ENCODE measurements at places on chromosomes 1 and 21. TPM values are rescaled to one million over a fixed set of nuclear protein-coding genes. Genes with fewer than 3 reads are reported as not detected.

The NUAK2 gene
- polyA plus RNA-seq: 9.5 TPM

The TMEM82 gene
- not detected for polyA plus RNA-seq

DNA sequence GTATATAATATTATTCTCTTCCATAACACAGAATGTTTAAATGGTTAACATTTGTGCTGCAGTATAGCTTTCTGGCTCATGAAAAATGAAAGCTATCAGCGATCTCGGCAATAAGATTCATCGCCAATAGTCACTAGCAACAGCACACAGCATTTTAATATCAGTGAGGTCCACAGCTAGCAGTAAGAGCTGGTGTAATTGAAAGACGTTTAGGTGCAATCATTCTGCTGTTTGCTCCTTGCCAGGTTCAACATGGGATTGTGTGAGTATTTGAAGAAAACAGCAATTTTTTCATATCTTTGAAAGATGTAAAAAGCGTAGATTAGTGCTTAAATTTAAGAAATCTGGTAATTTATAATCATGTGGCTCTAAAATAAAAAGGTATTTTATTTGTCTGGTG is 20.1 kb downstream of the PRKACB start:
- H3K4me3 ChIP-seq: no peak overlapping the region
- no peaks in the 10 kb centered on the region for H3K4me1 ChIP-seq

DNA sequence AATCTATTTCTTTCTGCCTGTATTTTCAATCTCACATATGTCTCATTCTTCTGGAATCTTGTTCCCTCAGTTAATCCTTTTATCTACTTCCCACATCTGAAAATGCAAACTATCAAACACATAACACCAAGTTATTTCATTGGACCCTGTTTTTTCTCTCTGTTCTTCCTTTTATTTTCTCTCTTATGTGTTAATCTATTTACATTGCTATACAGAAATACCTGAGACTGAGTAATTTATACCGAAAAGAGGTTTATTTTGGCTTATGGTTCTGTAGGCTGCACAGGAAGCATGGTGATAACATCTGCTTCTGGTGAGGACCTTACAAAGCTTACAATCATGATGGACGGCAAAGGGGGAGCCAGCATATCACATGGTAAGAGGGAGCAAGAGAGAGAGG is 247.6 kb downstream of the TGFB2 start:
- H3K27ac ChIP-seq: no peak overlapping the region
- no peak for DNase-seq
- no peaks in the 10 kb centered on the region for H3K36me3 ChIP-seq
- H3K4me3 ChIP-seq: no peak overlapping the region

DNA sequence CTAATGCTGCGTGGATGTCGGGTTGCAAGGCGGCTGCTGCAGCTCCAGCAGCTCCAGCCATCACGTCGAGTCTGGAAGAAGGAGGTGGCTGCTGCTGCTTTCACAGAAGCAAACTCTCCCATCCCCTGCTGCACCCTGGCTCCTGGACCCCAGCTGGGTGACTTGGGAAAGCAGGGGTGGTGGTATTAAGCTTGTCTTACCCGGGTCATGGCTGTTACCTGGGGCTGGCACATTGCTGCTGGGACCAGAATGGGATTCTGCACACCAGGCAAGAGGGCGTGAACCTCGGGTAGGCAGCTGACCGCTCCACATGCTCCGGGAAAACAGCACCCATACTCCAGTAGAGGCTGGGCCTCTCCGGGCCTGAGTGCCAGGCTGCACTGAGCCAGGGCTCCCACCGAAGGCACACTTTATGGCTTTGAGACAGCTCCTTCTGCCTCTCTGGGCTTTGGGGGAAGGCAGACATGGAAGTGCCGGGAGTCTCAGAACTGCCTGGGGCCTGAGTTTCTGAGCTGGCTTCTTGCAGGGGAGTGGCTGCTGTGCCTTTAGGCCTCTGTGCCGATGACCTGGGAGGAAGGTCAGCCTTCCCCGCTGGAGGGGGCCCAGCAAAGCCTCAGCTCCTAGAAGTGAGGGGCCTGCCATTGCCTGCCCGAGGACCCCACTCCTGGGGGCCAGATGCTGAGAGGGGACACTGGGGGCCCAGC is 1.2 kb downstream of the SMIM1 start:
- no peak overlapping the region for H3K27ac ChIP-seq
- peaks cover 9% of the 10 kb centered on the region for H3K4me1 ChIP-seq
- H3K36me3 ChIP-seq: no peaks in the 10 kb centered on the region
- peak overlapping the region; percentile 90 for H3K4me3 ChIP-seq

GRCh38 chr1:9455487-9456234 is 83.6 kb upstream of the SLC25A33 start:
- H3K36me3 ChIP-seq: no peaks in the 10 kb centered on the region
- H3K27me3 ChIP-seq: no peaks in the 10 kb centered on the region
- no peak overlapping the region for H3K4me3 ChIP-seq
- H3K27ac ChIP-seq: no peak overlapping the region
- H3K4me1 ChIP-seq: peaks cover 22% of the 10 kb centered on the region

- H3K27ac ChIP-seq: no peak overlapping the region
- H3K4me1 ChIP-seq: no peaks in the 10 kb centered on the region
- no peaks in the 10 kb centered on the region for H3K36me3 ChIP-seq
- no peaks in the 10 kb centered on the region for H3K27me3 ChIP-seq
- no peak overlapping the region for H3K4me3 ChIP-seq
Measured at GRCh38 chr1:207857447-207857846, 53.5 kb downstream of the CD34 start.

- no peaks in the 10 kb centered on the region for H3K4me1 ChIP-seq
- no peak overlapping the region for H3K4me3 ChIP-seq
- H3K27ac ChIP-seq: peak overlapping the region; percentile 13
- H3K27me3 ChIP-seq: no peaks in the 10 kb centered on the region
Measured at GRCh38 chr21:45455674-45456583, 51.0 kb downstream of the COL18A1 start.

The SPRR4 gene
- not detected for polyA plus RNA-seq

The KRTAP21-2 gene
- not detected for polyA plus RNA-seq

DNA sequence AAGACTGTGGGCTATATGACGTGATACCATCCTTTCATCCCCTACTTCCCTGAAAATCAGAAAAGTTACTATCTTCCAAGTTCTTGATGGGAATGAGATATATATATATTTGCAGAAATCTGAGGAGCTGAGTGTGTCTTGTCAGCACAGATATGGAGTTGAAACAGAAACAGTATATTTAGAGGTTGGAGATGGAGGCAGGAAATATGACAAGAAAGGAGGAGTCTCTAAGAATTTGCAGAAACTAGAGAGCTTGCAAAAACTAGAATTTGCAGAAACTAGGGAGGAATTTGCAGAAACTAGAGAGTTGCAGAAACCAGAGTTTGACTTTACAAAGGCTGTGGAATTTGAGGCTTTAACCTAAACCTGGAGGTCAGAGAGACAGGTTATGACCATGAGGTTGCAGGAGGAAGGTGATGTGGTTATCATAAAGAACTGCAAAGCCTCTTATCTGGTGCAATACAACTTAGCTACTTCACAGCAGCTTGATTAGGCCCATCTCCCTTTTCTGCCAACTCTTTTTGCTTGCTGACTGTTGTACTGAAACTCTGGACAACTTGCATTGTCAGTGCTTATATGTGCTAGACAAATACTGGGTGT is 22.3 kb downstream of the XCL2 start:
- H3K4me1 ChIP-seq: no peaks in the 10 kb centered on the region
- DNase-seq: no peak
- H3K27ac ChIP-seq: no peak overlapping the region
- H3K27me3 ChIP-seq: no peaks in the 10 kb centered on the region

The MTARC2 gene
- 15.9 TPM for polyA plus RNA-seq

The IER5 gene
- polyA plus RNA-seq: 2.3 TPM

Measured in pancreas (tissue), 10 donors.